ENCODE measurements at places on chromosomes 2 and 18.
A peak's percentile ranks its signal among the peaks of the same experiment; 100 is the strongest.

DNA sequence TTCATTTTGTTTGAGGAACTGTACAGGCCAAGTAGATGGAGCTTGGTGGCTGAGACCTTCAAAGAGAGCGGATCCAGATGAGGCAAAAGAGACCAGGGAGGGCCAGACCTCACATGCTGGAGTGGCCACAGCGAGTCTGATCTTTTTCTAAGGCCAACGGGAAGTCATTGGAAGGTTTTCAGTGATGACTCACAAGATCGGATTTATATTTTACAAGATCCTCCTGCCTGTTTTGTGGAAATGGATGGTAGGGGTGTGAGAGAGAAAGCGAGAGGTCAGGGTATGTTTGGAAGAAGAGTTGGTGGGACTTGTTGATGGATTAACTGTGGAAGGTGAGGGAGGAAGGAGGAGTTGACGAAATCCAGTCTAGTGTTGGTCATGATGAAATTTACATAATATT lies 44.6 kb upstream of the TUBA3D start:
- no peak for DNase-seq

GRCh38 chr2:109432421-109432820 lies 181.3 kb downstream of the SEPTIN10 start:
- DNase-seq: no peak

GRCh38 chr2:22897428-22897827 lies 487.6 kb upstream of the KLHL29 start:
- DNase-seq: no peak

GRCh38 chr2:208980321-208980720 lies 443.5 kb upstream of the MAP2 start:
- DNase-seq: no peak

GRCh38 chr18:75727456-75727855 lies 300.0 kb upstream of the SMIM21 start:
- DNase-seq: peak; percentile 11

GRCh38 chr18:13992826-13993540 lies 77.6 kb upstream of the MC2R start:
- no peak for DNase-seq

- no peak for DNase-seq
Measured at GRCh38 chr18:69365658-69366057, 35.0 kb upstream of the DOK6 start.

- no peak for DNase-seq
Measured at GRCh38 chr2:64675860-64676259, 22.1 kb upstream of the SERTAD2 start.

Measured in lung microvascular endothelial cell (primary cell).